ENCODE measurements at places on chromosomes 13 and 19. TPM values are rescaled to one million over a fixed set of nuclear protein-coding genes. Genes with fewer than 3 reads are reported as not detected.

GRCh38 chr19:6087074-6087571 lies 23.2 kb downstream of the RFX2 start:
- DNase-seq, result no peak

ZNF85 gene
- total RNA-seq, result 26.8 TPM

GJB2 gene
- 0.28 TPM for total RNA-seq

IGFL3 gene
- not detected for total RNA-seq
